ENCODE measurements at places on chromosomes 7 and 10.

GRCh38 chr10:130418731-130419130, 282.5 kb downstream of the GLRX3 start:
- DNase-seq = no peak

DNA sequence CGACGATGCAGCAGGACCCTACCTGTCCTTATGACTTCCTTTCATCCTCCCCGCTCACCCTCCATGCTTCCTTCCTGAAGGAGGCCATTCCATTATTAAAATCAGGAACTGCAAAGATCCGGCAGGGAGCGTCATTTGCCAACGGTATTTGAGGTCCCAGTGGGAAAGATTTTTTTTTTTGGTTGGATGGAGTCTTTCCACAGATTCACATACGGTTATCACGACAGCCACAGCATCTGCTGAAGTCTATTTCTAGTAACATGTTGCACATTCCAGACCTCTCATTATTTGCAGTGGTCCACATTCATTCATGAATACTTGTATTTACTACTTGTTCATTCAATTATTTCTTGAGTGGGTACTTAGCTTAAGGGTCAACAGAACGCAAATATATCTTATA, 94.7 kb upstream of the LYZL2 start:
- DNase-seq = no peak

- DNase-seq = peak; percentile 37
These were observed 52.6 kb upstream of the CAPZA2 start for GRCh38 chr7:116809636-116810266.

DNA sequence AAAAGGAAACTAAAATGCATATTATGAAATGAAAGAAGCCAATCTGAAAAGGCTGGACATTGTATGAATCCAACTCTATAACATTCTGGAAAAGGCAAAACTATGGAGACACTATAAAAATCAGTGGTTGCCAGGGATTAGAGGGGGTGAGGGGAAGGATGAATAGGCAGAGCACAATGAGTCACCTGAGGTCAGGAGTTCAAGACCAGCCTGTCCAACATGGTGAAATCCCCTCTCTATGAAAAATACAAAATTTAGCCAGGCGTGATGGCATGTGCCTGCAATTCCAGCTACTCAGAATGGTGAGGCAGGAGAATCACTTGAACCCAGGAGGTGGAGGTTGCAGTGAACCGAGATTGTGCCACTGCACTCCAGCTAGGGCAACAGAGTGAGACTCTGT, 324.8 kb upstream of the PHYHIPL start:
- DNase-seq = no peak

DNA sequence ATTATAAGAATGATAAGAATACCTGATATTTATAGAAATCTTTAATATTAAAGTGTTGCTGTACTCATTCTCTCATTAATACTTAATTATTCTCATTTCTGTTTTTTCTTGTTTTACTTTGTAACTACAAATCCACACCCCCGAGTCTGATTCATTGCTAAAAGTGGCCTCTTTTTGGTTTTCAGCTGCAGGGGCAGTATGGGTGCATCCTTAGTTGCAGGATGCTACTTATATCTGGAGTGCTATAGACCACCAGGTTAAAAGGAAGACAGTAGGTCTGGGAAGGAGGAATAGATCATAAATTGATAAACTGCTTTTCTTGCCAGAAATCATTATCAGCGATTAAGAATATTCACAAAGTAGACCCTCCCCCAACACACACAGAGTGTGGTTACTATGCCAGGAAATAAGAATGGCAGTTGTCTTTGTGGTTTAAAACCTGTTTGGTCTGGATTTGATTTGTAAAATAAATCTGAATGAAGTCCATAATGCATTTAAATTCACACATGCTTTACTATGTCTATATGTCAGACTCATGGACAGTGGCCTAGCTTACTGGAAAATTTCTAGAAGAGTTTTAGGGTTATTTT, 96.5 kb downstream of the NRF1 start:
- DNase-seq = no peak

DNA sequence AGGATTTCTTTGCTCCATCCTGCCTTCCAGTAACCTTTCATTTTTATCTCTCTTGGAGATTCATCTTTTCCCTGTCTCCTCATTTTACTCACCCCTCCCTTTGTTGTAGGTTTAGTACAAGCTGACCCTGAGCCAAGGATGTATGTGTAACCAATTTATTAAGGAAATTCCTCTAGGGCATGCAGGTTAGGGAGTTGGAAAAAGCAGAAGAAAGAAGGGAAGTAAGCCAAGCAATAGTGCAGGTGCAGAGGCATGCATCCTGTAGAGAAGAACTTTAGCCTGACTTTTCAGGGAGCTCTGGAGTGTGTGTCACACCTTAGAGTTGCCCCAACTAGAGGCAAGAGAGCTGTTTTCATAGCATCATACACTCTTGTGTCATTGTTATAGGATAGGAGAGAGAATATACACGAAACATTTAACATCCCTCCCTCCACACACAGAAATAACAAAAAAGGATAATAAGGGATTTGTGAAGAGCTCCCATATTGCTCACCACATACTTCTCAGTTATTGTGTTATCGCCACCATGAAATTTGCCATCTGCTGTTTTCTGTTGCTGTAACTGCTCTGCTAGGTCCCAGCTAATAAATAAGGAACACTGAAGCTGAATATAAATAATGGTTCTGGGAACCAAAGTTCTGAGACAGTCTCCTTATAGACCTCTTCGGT, 21.8 kb upstream of the SEMA3C start:
- DNase-seq = no peak

Measured in BE2C (cell line).